ENCODE measurements at places on chromosomes 12 and 14.
A peak's percentile ranks its signal among the peaks of the same experiment; 100 is the strongest.

DNA sequence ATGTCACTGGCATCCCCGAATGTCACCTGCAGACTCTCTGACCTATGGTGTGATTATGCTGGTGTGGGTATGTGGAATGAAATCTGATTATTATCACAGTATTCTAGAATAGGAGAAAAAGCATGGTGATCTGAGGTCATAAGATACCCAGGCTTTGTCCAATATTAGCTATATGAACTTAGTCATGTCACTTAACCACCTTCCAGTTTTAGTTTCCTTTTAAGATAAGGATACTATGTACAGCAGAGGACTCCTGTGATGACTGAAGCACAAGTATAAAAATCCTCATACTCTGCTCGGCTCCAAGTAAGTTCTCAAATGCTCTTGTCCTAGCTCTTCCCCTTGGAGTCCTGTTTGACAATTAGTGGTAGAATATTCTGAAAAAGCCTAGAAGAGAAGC lies 2.8 kb downstream of the GNS start:
- no peak for ATAC-seq

DNA sequence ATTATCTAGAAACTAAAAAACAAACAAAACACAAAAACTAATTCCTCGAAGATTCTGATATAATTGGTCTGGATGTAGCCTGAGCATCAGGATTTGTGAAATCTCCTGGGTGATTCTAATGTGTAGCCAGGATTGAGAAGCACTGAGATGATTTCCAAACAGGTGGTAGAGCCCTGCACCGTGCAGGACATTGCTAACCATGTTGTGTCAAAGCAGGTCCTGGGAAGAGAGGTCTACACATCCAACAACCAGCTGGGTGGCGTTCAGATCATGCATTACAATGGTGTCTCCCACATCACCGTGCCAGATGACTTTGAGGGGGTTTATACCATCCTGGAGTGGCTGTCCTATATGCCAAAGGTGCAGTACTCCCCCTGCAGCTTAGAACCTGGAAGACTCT lies 56.3 kb downstream of the FOXN4 start:
- no peak for ATAC-seq

DNA sequence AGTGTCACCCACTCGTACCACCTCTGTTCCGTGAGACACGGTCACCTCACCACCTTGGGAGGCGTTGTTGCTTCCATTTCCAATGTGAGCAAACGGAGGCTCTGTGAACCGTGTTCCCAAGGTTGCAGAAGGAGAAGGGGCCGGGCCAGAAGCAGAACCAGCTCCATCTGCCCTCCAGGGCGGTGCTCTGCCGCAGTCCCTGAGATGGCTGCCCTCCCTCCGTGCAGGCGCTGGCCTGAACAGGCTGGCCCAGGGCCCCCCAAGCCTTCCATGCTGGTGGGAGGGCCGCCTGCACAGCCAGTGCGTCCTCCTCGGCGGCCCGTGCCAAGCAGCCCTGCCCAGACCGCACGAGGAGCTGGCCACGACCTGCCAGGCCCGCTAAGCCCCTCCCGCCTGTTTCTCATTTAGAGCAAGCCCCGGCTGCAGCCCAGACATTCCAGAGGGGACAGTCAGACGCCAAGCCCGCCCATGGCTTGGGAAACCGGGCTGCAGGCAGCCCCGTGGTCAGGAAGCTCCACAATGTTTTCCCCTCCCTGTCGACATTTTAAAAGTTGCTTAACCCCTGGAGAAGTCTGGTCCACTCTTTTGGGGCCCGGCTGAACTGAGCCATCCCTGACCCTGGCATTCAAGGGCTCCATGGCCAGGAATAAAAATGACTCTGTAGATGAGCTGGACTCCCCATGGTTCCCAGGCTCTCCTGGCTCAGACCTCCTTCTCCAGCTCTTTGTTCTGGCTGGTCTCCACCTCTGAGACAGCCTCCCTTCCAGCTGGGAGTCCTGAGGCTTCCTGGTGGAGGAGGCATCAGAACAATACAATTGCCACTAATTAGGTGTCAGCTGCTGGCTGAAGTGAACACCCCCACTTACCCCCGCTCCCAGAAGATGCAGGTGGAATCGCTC lies 236.0 kb downstream of the BCL11B start:
- no peak for ATAC-seq

DNA sequence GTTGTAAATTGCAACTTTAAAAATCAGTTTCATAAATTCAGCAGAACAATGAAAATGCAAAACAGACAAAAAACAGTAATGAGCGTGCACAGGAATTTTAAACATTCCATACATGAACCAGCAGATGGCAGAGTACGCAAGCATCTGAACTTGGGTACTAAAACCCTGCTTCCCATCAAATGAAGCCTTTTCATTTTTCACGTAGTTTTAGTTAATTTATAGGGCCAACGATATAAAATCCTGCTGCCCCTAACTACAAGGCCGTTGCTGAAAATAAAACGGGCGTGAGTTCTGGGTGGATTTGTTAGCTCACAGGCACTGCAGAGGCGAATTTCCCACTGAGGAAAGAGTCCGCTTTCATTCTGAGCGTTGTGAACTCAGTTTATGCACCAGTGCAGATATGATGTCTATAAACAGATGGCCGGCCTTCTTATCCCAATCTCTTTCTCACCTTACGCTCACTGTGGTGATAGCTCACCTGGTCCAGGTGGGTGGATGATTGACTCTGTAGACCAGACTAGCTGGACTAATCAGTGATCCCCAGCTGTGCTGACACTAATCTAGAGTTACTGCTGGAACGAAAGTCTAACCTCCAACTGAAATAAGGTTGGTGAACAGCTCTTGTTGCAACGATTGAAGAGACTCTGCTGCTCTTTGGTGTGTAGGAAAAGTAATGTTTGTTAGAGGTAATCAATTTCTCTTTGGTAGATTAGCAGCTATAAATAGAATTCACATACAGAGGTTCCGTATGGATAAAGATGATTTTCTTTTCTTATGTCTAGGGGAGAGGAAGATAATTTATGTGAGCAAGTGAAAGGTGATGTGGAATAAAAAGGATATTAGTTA lies 89.2 kb downstream of the PDZRN4 start:
- no peak for ATAC-seq

GRCh38 chr12:62700091-62700880 lies 233.7 kb downstream of the MON2 start:
- no peak for ATAC-seq

DNA sequence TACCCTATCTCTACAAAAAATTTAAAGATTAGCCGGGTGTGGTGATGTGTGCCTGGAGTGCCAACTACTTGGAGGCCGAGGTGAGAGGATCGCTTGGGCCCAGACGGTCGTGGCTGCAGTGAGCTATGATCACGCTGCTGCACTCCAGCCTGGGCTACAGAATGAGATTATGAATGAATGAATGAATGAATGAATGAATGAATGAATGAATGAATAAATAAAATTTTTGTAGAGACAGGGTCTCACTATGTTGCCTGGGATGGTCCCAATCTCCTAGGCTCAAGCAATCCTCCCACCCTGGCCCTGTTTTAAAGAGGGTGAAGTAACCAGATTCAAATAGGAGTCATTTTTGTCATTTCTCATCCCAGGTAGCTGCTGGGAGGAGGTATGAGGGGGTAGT lies 176.2 kb upstream of the HIF1A start:
- ATAC-seq, result no peak

- ATAC-seq, result no peak
Observed at GRCh38 chr12:98788396-98788795, 143.3 kb downstream of the APAF1 start.

DNA sequence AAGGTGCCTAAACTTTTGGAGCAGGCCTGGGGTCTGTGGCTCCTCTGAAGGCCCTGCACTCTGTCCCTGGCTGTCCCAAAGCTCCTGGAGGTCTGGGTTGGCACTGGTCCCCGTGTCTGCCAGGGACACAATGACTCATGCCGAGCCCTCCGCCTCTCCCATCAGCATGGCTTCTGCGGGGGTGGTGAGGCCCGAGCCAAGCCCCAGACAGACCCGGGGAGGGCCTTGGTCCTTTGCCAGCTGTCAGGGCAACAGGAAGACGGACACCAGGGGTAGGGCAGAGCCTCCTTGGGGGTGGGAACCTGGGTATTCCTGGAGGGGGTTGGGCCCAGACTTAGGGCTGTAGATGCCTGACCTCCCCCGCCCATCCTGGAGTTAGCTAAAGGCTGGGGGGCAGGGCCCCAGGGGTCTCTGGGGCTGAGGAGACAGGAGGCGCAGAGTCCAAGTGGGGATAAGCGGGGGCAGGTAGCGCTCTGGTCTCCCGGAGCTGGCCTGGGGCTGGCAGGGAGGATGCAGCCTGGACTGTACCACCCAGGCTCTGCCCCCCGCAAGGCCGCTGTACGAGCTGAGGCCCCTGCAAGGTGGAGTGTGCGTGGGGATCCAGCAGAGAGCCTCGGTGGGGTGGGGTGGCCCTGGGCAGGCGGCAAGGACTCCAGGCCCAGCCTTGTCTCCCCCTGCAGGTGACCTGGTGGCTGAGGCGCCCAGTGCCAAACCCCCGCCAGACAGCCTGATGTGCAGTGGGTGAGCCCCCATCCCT lies 16.4 kb upstream of the PUS1 start:
- no peak for ATAC-seq

- peak; percentile 86 for ATAC-seq
Observed at GRCh38 chr12:118346895-118347294, 25.8 kb downstream of the TAOK3 start.

- ATAC-seq, result no peak
Observed at GRCh38 chr12:47020211-47020821, 59.1 kb upstream of the PCED1B start.

DNA sequence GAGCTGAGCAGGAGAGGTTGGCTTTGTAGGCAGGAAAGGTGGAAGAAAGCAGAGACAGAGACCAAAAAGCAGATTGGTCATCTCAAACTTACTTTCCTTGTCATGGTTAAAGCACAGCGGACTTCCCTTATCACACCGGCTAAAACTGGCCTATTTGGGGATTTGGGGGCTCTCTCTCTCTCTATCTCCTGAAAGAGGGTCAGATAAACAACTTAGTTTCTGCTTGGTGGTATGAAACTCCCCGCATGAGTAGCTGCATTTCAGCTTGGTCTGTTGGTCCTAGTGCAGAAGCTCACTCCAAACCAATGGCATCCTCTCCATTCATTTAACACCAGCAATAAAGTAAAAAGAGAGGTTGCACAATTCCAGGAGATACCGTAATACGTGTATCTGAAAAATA lies 57.1 kb downstream of the TNFAIP2 start:
- ATAC-seq, result no peak

DNA sequence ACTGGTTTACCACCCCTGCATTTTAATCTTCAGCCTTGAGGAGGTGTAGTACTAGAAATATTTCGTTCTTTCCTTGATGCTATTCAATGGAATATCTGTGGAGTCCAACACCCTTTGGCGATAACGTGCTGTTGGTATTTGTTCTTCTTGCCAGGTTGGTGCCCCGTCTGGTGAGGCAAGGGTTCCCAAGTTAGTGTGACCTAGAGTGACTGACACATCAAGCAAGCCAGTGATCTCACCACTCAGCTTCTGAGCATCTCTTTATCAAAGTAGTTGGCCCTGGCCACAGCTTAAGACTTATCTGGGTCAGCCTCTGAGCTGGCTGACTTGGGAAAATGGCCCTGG lies 60.2 kb downstream of the PLXNC1 start:
- ATAC-seq, result peak; percentile 56

- no peak for ATAC-seq
Observed at GRCh38 chr12:19130224-19131024, 891 bp downstream of the PLEKHA5 start.

- no peak for ATAC-seq
Observed at GRCh38 chr14:102232348-102232625, 72.7 kb downstream of the MOK start.

GRCh38 chr14:73744175-73744867 lies 30.1 kb upstream of the PNMA1 start:
- ATAC-seq, result no peak

GRCh38 chr12:94418517-94418916 lies 41.1 kb downstream of the CEP83 start:
- ATAC-seq, result no peak

GRCh38 chr12:22409377-22410164 lies 75.1 kb upstream of the ST8SIA1 start:
- peak; percentile 12 for ATAC-seq

DNA sequence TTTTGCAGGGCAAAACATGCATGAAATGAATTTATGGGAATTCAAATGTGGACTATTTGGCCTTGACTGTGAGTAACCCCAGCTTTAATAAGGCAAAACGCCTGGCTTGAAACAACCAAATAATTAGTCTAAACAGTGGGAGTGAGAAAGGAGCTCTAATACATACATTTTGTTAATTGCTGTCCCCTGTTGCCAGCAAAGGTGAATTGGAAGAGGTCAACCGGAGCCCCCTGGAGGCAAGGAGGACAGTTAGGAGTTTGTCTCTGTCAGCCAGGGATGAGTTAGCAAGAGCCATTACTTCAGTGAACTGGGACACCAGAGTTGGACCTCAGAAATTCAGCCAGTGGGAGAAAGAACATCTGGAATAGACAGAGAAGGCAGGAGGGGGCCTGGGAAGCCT lies 17.4 kb downstream of the KRT76 start:
- ATAC-seq, result no peak

- no peak for ATAC-seq
Observed at GRCh38 chr12:42508913-42509460, 80.6 kb downstream of the PRICKLE1 start.

DNA sequence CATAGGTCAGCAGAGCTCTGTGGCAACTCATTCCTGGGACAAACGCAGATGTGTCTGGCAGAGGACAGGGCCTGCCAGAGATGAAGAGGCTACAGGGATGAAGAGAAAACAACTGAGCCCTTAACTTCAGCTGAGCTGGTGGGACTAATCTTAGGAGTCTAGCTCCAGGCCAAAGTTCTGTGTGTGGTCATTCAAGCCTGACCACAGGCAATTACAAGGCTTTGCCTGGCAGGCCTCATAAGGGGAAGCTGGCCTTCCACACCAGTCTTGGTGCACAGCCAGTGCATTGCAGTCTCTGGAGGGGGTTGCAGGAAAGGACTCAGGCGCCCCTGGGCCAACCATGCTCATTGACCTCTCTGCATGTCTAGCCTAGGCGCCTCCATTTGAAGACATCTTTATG lies 127.6 kb upstream of the DAAM1 start:
- no peak for ATAC-seq

GRCh38 chr14:78598046-78598920 lies 428.1 kb downstream of the NRXN3 start:
- peak; percentile 76 for ATAC-seq

GRCh38 chr14:39219075-39219499 lies 14.6 kb upstream of the MIA2 start:
- no peak for ATAC-seq

- no peak for ATAC-seq
Observed at GRCh38 chr14:94395282-94395887, 7.0 kb upstream of the SERPINA1 start.

GRCh38 chr14:75521415-75522199 lies 662 bp upstream of the BATF start:
- ATAC-seq, result peak; percentile 52

DNA sequence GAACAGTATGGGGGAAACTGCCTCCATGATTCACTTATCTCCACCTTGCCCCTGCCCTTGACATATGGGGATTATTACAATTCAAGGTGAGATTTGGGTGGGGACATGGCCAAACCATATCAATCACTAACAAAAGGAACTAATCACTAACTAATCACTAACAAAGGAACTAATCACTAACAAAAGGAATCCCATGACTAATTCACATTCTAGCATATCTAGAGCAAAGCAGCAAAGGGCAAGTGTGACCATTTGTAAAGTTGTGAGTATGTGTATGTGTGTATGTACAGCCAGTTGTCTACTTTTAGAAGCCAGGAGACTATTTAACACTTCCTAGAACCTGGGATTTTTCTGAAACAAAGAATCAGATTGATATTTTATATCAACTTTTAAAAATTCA lies 30.9 kb upstream of the PCED1B start:
- ATAC-seq, result no peak

- no peak for ATAC-seq
Observed at GRCh38 chr14:103916636-103917262, 11.5 kb upstream of the TDRD9 start.

- peak; percentile 80 for ATAC-seq
Observed at GRCh38 chr14:88613552-88614010, 50.7 kb downstream of the ZC3H14 start.

All from stimulated activated memory B cell treated with anti-CD40 and anti-IgM and Interleukin-4, amounts not matched to agents 10 μg/mL and 1 μg/mL and 100 μg/mL, for 72 hours (primary cell).